Sigmoid colon (tissue), 7 donors: ENCODE measurements at places on chromosomes 1 and 21. TPM values are rescaled to one million over a fixed set of nuclear protein-coding genes. Genes with fewer than 3 reads are reported as not detected.
A peak's percentile ranks its signal among the peaks of the same experiment; 100 is the strongest.

TSPAN1 gene
- total RNA-seq: 0.99 TPM

ERG gene
- 5.4 TPM for total RNA-seq

PPFIA4 gene
- 4.3 TPM for total RNA-seq

RAB25 gene
- not detected for total RNA-seq

RHCE gene
- not detected for total RNA-seq

PCNT gene
- 17.4 TPM for total RNA-seq

SSX2IP gene
- 24.7 TPM for total RNA-seq

KCNJ10 gene
- 0.27 TPM for total RNA-seq

OR2L3 gene
- 0.27 TPM for total RNA-seq

TCHH gene
- under 0.01 TPM for total RNA-seq

DNA sequence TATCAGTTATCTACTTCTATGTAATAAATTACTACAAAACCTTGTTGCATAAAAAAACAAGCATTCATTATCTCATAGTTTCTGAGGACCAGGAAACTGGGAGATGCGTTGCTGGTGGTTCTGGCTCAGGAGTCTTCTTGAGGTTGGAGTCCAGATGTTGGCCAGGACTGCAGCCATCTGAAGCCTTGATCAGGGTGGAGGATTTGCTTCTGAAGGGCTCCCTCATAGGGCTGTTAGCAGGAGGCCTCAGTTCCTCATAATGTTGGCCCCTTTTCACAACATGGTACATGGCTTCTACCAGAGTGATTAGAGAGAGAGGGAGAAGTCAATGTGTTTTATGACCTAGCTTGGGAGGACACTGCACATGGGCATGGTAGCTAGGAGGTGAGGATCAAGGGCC is 137.4 kb downstream of the CNIH3 start:
- no peak overlapping the region for H3K27ac ChIP-seq
- H3K4me3 ChIP-seq: no peak overlapping the region
- DNase-seq: no peak

DNA sequence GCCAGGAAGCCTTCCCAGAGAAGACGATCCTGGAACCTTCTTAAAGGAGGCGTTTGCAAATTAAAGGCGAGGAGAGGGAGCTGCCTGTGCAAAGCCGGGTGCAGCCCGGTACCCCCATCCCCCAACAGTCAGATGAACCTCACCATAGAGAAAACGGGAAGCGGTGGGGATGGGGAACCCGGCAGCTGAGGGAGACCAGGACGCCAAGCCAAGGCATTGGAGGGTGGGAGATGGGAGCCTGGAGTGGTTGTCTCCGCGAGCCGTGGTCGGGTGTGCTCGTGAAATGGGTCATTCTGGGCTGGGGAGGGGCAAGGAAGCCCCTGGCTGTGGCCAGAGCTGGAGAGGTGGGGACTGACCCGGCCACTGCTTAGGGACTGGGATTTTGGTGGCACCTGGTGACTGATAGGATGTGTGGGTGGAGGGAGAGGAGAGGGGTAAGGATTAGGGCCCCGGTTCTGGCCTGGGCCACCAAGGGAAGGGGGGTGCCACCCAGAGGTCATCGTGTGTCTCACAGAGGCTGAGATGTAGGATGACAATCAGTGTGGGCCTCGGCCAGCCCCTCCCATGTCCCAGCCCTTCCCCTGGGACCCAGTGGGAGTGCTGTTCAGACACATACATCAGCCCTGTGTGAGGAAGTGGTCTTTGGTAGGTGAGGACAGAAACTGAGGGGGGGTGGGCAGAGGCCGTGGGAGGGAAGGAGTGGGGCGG is 676 bp upstream of the PADI2 start:
- H3K27ac ChIP-seq: no peak overlapping the region
- peak overlapping the region; percentile 36 for H3K4me3 ChIP-seq
- H3K36me3 ChIP-seq: no peaks in the 10 kb centered on the region
- peaks cover 35% of the 10 kb centered on the region for H3K27me3 ChIP-seq

DNA sequence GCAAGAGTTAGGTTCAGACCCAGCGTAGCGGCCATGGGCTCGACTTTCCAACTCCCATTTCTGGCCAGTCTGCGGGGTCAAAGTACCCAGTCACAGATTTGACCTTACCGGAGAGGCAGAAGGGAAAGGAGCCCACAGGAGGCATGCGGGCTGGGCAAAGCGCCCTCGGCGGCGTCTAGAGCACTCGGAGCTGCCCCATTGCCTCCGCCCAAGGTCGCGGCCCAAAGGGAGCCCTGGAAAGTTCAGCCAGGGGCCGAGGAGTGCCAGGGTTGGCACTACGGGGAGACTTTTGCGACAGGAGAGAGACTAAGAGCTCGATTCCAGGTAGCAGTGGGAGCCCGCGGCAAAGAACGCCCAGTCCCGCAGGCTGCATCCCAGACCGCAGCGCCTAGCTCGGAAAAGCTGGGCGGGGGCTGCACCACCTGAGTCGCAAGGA is 896 bp downstream of the KANK4 start:
- peaks cover 28% of the 10 kb centered on the region for H3K27me3 ChIP-seq
- H3K4me1 ChIP-seq: peaks cover 12% of the 10 kb centered on the region
- no peaks in the 10 kb centered on the region for H3K36me3 ChIP-seq
- no peak overlapping the region for H3K4me3 ChIP-seq

- H3K36me3 ChIP-seq: no peaks in the 10 kb centered on the region
- H3K27ac ChIP-seq: peak overlapping the region; percentile 25
- DNase-seq: no peak
- peaks cover 16% of the 10 kb centered on the region for H3K4me1 ChIP-seq
Measured at GRCh38 chr21:29332461-29333362, 34.0 kb downstream of the BACH1 start.

DNA sequence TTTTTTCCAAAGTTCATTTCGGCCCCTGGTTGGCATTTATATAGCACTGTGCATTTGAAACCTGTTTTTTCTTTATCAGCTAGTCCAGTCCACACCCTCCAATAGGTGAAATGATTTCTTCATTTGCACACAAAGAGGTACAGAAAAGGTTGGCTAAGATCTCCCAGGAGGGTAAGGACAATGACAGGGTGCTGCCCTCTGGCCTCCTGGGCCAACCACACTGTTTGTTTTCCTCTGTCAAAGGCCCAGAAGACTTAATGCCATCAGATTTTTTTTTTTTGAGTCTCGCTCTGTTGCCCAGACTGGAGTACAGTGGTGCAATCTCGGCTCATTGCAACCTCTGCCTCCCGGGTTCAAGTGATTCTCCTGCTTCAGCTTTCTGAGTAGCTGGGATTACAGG is 70.1 kb upstream of the EFHD2 start:
- peaks cover 48% of the 10 kb centered on the region for H3K4me1 ChIP-seq
- H3K4me3 ChIP-seq: no peak overlapping the region
- H3K27me3 ChIP-seq: no peaks in the 10 kb centered on the region

DNA sequence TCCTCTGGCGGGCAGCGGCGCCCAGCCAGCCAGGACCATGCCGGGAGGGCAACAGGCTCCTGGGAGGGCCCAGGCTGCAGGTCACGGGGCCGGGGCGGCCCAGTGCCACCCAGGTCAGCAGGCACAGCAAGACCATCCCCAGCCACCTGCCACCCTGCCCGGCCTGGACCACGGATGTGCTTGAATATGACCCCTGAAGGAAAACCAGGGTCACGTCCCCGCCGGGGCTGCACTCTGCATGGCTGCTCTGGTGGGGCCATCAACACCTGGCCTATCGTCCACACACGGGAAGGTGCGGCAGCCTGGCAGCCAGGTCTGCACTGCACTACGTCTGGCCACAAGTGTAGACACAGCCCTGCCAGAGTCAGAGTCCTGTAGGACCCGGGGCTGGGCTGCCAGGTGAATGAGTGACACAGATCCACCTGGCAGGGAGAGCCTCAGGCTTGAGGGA is 6.9 kb downstream of the WNT9A start:
- no peaks in the 10 kb centered on the region for H3K27me3 ChIP-seq
- no peak overlapping the region for H3K4me3 ChIP-seq
- DNase-seq: peak; percentile 73

DNA sequence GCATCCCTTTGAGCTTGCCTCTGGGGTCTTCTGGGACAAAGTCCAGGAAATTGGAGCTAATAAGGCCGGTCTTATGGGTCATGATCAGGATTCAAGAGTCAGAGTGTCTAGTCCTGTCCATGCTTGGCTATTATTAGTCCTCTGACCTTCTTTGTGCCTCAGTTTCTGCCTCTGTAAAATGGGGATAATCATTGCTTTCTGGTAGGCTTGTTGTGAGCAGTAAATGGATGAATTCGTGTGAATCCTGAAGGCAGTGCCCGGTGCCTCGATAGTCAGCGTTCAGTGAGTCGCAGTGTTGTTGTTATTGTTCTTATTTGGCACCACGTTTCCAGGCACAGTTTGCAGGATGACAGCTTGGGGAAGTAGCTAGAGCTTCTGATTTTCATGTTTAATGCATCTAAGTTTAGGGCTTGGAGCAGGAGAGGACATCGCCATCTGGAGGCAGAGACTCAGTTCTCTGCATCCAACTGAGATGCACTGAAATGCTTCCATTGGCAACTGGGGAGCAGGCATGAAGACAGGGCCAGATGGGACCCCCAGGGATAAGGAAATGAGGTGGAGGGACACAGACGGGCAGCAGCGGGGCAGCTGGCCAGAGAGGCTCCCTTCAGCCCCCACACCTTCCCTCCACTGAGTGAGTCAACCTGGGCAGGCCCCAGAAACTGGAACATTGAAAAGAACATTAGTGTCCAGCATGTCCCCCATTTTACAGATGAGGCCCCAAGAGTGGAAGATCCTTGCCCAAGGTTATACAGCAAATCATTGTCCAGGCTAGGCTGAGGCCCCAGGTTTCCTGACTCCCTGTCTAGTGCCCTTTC is 160.3 kb downstream of the PTPRU start:
- no peak for DNase-seq
- H3K4me1 ChIP-seq: no peaks in the 10 kb centered on the region
- no peaks in the 10 kb centered on the region for H3K27me3 ChIP-seq
- no peak overlapping the region for H3K27ac ChIP-seq
- H3K4me3 ChIP-seq: no peak overlapping the region
- no peaks in the 10 kb centered on the region for H3K36me3 ChIP-seq

DNA sequence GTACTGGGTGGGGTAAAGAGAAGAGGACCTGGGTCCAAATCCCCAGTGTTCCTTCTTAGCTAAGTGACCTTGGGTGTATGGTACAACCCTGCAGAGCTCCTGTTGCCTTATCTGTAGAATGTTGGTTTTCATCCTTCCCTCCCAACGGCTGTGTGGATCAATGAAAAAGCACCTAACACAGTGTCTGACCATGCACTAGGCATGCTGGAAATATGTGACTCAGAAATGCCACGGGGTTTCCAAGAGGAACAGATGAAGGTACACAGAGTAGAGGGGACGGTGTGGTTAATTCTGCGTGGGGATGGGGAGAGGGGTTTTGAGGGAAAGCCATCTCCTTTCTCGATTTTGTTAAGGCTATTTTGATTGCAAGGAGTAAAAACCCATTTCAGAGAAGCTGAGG is 8.6 kb downstream of the NIPAL3 start:
- H3K27me3 ChIP-seq: no peaks in the 10 kb centered on the region
- no peak overlapping the region for H3K4me3 ChIP-seq
- H3K27ac ChIP-seq: no peak overlapping the region
- no peak for DNase-seq
- H3K4me1 ChIP-seq: no peaks in the 10 kb centered on the region

GRCh38 chr1:13549521-13549920 is 34.1 kb upstream of the PDPN start:
- no peaks in the 10 kb centered on the region for H3K36me3 ChIP-seq
- DNase-seq: no peak
- H3K4me1 ChIP-seq: peaks cover under 1% of the 10 kb centered on the region

DNA sequence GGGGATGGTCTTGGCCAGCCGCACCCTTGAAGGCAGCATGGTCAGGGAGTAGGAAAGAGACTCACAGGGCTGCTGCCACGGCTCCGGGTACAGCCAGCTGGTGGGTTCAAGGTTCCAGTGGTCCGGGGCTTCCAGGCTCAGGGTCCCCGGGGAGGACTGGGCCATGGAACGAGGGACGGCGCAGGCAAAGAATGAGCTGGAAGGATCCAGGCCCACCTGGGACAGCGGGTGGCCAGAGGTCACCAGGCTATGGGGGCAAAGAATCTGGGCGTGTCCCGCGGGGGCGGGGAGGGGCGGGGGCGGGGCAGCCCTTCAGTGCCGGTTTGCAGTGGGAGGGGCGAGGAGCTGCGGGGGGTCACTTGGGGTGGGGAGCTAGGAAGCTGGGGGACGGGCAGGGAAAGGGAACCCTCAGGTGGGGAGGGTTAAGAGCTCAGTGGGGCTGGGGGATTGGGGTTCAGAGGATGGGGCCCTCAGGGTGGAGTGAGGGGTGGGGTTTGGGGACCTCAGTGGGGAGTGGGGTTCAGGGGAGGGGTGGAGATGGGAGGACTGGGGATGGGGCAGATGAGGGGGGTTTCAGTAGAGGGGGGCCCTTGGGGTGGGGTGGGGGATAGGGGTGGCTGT is at the start of gene DNMT3L:
Gene DNMT3L (minus strand): TSS at position 223 of the 621 bp plus-strand sequence. CDS start 638 bp downstream, outside the sequence.
- H3K4me3 ChIP-seq: no peak within 1 kb of the TSS
- H3K36me3 ChIP-seq: no peaks in the 10 kb centered on the region
- peaks cover 22% of the 10 kb centered on the region for H3K27me3 ChIP-seq

GRCh38 chr1:106554294-106554693 is 502.2 kb upstream of the PRMT6 start:
- no peak overlapping the region for H3K27ac ChIP-seq
- H3K4me3 ChIP-seq: no peak overlapping the region
- H3K36me3 ChIP-seq: no peaks in the 10 kb centered on the region
- no peak for DNase-seq

DNA sequence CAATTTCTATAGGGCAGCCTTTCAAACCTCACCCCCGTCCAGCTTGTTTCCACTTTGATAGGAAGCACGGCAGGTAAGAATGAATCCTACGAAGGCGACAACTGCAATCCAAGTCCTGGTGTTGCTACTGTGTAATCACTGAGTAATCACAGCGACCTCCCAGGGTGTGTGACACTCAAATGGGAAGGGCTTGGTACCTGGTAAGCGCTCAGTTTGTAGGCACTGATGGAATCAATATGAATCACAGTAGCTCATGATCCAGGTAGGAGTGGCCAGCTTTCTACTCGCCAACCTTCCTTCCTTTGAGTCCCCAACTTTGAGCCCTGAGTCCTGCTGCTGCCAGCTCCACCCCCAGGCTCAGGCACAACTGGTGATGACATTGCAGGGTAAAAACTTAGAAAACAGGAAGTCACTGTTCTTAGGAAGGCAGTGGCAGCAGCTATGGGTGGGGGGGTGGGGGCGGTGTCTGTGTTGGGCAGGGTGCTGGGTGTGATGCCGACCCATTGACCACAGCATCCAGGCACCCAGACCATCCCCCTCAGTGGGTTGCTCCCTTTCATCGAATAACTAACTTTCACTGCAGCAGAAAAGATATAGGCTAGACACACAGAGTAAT is 70.7 kb downstream of the CD247 start:
- H3K27me3 ChIP-seq: no peaks in the 10 kb centered on the region
- no peak overlapping the region for H3K27ac ChIP-seq
- no peaks in the 10 kb centered on the region for H3K4me1 ChIP-seq

DNA sequence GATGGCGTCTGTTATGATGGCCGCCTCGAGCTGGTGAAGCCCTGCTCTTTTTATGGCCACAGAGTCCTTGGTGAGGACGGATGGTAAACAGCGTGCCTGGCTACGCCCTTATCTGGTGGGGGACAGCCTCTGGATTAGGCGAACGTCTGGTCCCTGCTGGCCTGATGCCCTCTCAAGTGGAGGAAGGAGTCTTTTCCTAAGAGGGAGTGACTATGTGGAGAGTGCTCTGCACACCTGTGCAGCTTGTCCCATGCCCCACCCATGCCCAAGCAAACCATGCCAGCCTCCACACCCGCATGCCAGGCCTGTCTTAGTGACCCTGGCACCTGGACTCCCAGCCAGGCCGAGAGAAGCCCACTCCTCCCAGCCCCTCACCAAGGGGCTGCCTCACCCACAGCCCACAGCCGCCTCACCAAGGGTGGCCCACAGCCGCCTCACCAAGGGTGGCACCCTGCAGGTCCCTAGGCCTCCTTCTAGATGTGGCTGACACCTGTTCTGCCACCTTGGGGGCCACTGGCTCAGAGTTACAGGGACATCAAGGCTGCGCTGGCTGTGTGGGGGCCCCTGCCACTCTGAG is 40.2 kb downstream of the WNT9A start:
- no peak for DNase-seq
- H3K27ac ChIP-seq: no peak overlapping the region
- H3K4me1 ChIP-seq: no peaks in the 10 kb centered on the region
- no peak overlapping the region for H3K4me3 ChIP-seq
- H3K36me3 ChIP-seq: no peaks in the 10 kb centered on the region
